ENCODE measurements at places on chromosomes 12 and 14. TPM values are rescaled to one million over a fixed set of nuclear protein-coding genes. Genes with fewer than 3 reads are reported as not detected.

The FOXG1 gene
- not detected for total RNA-seq

The PPP1R36 gene
- 0.09 TPM for total RNA-seq

The NUMB gene
- total RNA-seq: 45.8 TPM

The PGF gene
- total RNA-seq: 0.61 TPM

The SERPINA10 gene
- total RNA-seq: 105 TPM

The PLD4 gene
- total RNA-seq: 14.5 TPM

The OR4E2 gene
- not detected for total RNA-seq

The RDH16 gene
- total RNA-seq: 382 TPM

The PPFIBP1 gene
- 10.5 TPM for total RNA-seq

DNA sequence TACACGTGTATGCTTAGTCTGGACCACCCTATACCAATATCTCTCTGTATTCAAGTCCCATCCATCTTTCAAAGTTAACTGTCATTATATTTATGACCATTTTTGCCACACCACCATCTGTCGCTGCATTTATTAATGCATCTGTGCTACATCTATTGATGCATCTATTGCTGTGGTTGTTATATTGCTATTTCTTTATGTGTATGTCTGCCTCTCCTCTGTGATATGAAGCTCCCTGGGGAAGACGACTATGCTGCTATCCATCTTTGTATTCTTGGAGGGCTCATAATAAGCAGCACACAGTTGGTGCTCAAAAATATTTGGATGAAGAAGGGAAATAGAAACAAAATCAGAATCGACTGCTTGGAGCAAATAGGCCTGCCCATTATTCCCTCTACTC is 357.6 kb downstream of the RPS29 start:
- no peak for DNase-seq

- DNase-seq: no peak
Measured at GRCh38 chr12:21428241-21428640, 9.2 kb upstream of the PYROXD1 start.

- no peak for DNase-seq
Measured at GRCh38 chr12:123267991-123268843, 3.4 kb downstream of the CDK2AP1 start.

GRCh38 chr12:50562520-50563433 is 58.0 kb downstream of the DIP2B start:
- DNase-seq: no peak

DNA sequence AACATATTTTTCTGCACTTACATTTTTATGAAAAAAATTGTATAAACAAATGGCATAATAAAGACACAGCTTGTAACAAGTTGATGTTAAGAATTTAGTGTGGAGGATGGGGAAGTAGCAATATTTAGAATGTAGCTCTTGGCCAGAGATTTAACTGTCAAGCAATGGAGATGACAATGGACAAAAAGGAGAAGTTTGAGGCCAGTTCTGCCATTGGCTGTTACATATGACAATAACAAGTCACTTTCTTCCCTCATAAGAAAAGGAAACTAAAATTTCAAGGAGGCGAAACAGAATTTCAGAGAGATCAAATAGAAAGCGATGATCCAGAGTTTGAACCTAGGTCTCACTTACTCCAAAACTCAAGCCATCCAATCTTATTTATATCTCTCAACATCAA is 122.8 kb upstream of the CCDC175 start:
- no peak for DNase-seq

DNA sequence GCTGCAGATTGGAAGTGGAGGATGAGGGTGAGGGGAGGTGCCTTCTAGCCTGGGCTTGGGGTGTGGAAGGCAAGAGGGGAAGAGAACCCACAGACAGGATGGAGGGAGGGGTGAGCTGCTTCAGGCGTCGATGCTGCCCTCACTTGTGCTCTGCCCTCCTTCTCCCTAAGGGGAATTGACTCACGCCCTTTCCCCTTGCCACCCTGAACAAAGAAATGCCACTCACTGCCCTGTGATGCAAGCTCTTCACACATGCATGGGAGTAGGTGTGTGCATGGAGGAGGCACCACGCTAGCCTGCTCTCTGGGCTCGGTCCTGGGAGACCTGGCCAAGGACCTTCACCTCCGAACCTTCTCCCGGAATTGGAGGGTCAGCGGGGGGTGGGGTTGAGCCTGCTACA is 35.7 kb upstream of the PRMT8 start:
- no peak for DNase-seq

DNA sequence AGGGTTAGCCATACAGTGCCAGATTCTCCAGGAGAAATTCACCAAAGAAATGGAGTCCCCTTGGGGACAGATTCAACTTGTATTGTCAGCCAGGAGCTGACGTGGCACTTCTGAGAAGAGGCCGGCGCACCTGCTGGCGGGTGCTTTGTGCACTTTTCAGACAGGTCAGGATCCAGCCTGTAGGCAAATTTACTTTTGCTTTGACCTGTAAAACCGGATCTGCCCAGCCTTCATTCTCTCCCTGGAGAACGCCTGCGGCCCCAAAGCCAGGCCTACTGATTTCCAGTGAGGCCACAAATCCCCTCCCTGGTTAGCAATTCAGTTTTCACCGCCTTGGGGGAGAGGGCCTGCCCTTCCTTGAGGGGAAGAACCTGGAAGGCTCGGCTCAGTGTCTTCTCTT is 17.4 kb downstream of the P2RX4 start:
- peak; percentile 55 for DNase-seq

DNA sequence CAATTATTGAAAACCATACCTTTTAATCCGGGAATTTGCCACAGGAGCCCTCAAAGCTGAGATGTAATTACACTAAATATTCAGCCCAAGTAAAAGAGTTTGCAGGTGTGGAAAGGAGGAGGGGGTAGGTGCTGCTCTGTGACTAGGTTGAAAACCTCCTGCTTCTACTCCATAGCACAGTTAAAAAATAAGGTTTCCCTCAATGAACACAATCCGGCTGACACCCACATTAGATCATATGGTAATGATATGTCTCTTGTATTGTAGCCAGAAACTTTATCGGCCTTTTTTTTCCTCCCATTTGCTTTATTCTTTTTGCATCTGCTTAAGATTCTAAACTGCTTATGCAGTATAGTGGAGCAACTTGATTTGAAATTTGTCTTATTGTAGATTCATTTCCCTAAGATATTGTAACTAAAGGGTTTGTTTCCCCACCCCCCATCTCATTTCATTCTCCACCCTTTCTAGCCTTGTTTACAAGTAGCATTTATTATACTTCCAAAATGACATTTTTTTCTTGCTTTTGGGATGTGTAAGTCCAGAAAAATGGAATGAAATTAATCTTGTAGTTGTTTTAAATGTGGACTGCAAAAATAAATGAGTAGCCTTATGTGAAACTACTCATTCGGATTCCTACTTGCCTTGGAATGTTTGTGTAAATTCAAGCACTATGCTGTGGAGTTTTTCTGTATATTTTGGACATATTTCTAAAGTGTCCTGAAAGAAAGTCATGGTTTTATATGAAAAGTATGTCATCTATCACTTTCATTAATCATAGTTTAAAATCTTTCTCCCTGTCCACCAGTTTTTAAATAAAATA is at the start of gene DCN:
Gene DCN, minus strand, starts transcription at position 182 of the 820 bp plus-strand sequence. CDS start 4,265 bp downstream, outside the sequence.
- DNase-seq: no peak

- DNase-seq: no peak
Measured at GRCh38 chr12:46259071-46259470, 9.8 kb downstream of the SLC38A1 start.

- DNase-seq: no peak
Measured at GRCh38 chr12:10362325-10362724, 27.5 kb downstream of the KLRK1 start.

DNA sequence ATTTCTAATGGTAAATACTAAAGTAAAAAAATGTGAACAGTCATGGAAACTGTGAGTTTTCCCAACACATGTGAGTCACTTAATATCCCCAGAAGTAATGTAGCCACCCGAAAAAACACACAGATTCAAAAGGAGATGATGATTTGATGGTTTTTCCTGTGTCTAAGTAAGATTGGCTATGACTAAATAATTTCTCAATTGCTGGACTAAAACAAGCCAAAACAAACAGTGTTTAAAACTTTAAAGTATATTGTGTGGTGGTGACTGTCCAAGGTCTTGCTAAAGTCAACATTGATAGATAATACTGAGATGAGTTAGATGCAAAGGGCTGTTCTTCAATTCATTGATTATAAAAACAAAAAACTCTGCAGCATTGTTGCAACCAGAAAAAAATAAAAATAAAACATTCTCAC is 89.6 kb upstream of the SOX5 start:
- DNase-seq: no peak

GRCh38 chr12:97941686-97942354 is 479.2 kb downstream of the RMST start:
- no peak for DNase-seq

- DNase-seq: no peak
Measured at GRCh38 chr12:113990250-113991223, 24.4 kb upstream of the RBM19 start.

- no peak for DNase-seq
Measured at GRCh38 chr14:53748691-53749090, 207.9 kb downstream of the BMP4 start.

- DNase-seq: no peak
Measured at GRCh38 chr14:30362369-30363218, 196.4 kb upstream of the G2E3 start.

GRCh38 chr14:31201111-31201510 is 6.5 kb downstream of the HECTD1 start:
- DNase-seq: no peak

- DNase-seq: peak; percentile 67
Measured at GRCh38 chr12:124388679-124389137, 93.8 kb downstream of the RFLNA start.

GRCh38 chr12:121017966-121018491 is 1.7 kb upstream of the C12orf43 start:
- no peak for DNase-seq

- no peak for DNase-seq
Measured at GRCh38 chr12:31504625-31505222, 86.2 kb downstream of the DENND5B start.

- no peak for DNase-seq
Measured at GRCh38 chr12:89892436-89892835, 183.8 kb upstream of the ATP2B1 start.

- DNase-seq: peak; percentile 77
Measured at GRCh38 chr12:6554168-6555017, 1.4 kb downstream of the IFFO1 start.

DNA sequence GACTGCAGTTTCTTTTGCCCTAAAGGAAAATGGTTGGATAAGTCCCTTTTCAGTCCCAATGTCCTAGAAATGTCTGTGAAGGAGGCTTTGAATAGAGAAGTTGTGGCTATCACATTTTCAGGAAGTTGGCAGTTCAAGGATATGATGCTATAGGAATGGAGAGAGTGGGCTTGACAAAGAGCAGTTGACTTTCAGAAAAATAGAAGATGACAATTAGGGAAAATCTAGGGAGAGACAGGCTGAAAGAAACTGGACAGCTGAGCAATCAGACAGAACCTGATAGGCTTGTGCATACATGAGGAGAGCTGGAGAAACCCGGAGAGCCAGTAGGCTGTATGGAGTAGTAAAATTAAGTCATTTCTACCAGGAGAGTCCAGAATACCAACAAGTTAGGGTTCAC is 50.5 kb downstream of the LMNTD1 start:
- no peak for DNase-seq

- DNase-seq: no peak
Measured at GRCh38 chr12:124397807-124398577, 103.1 kb downstream of the RFLNA start.

GRCh38 chr14:89451229-89451628 is 34.2 kb upstream of the FOXN3 start:
- DNase-seq: no peak

GRCh38 chr14:99725774-99726537 is 41.9 kb downstream of the CYP46A1 start:
- DNase-seq: peak; percentile 29

GRCh38 chr12:56248711-56249110 is 9.5 kb downstream of the ANKRD52 start:
- no peak for DNase-seq

GRCh38 chr14:89399157-89399556 is 17.9 kb downstream of the FOXN3 start:
- DNase-seq: no peak

DNA sequence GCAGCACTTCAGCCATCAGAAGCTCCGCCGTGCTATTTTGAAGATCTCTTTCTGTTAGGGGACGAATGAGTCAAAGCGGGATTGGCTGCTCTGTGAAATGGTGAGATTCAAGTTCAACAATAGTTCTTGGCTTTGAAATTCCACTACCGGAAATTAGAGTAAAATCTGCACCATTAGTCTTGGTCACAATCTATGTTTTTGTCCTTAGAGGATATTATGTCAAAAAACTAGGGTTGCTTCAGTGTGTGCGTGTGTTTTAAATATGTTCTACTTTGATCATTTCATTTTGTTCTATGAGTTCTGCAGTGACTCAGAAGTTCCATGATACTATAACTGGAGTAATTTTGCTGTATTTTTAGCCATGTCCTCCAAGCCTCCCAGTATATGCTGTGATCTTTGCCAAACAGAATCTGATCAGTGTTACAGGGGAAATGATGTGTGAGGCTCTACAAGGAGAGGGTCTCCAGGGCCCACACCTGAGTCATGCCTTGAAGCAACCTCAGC is 22.6 kb downstream of the GPHB5 start:
- no peak for DNase-seq

- no peak for DNase-seq
Measured at GRCh38 chr14:105484069-105484996, 2.4 kb upstream of the CRIP1 start.

DNA sequence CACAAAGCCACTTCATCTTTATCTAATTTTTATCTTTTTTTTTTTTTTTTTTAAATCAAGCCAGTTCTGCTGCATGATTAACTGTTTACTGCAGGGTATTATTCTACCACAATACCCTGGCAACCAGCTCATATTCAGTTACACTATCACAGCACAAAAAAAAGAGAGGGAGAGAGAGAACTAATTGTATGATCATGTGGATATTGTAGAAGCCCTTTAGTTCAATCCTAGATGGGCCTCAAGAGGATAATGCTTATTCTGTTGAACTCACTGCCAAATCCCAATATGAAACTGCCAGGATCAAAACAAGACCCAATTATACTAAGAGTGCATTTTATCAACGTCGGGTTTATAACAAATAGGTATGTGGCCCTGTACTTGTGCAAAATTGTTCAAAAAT is 51.5 kb downstream of the MED13L start:
- no peak for DNase-seq

Data from liver (tissue), 10 donors.